ENCODE measurements at places on chromosomes 2 and 18. TPM values are rescaled to one million over a fixed set of nuclear protein-coding genes. Genes with fewer than 3 reads are reported as not detected.

Gene FSIP2
- 12.2 TPM for polyA plus RNA-seq

Gene CABYR
- polyA plus RNA-seq: 6.9 TPM

Gene PID1
- 11.0 TPM for polyA plus RNA-seq

Gene FER1L5
- polyA plus RNA-seq: 0.28 TPM

Gene ANKRD30B
- polyA plus RNA-seq: not detected

Gene VIT
- polyA plus RNA-seq: not detected

Gene TYMS
- polyA plus RNA-seq: 1.9 TPM

Gene NOL4
- 61.0 TPM for polyA plus RNA-seq

Gene DPY30
- 151 TPM for polyA plus RNA-seq

Gene SPC25
- polyA plus RNA-seq: 1.8 TPM

Gene MGAT4A
- 54.8 TPM for polyA plus RNA-seq

Gene CD8B2
- polyA plus RNA-seq: not detected

Gene CTAGE1
- not detected for polyA plus RNA-seq

Gene SP140L
- not detected for polyA plus RNA-seq

Gene KCNJ13
- not detected for polyA plus RNA-seq

Gene CRYGC
- not detected for polyA plus RNA-seq

Gene PROM2
- polyA plus RNA-seq: 2.2 TPM

Gene SPOPL
- 16.4 TPM for polyA plus RNA-seq
